Mucosa of descending colon (tissue), 3 donors: ENCODE measurements at places on chromosomes 4 and X. TPM values are rescaled to one million over a fixed set of nuclear protein-coding genes. Genes with fewer than 3 reads are reported as not detected.

- no peak for DNase-seq
These were observed 128.9 kb downstream of the REELD1 start for GRCh38 chr4:146343199-146343598.

DNA sequence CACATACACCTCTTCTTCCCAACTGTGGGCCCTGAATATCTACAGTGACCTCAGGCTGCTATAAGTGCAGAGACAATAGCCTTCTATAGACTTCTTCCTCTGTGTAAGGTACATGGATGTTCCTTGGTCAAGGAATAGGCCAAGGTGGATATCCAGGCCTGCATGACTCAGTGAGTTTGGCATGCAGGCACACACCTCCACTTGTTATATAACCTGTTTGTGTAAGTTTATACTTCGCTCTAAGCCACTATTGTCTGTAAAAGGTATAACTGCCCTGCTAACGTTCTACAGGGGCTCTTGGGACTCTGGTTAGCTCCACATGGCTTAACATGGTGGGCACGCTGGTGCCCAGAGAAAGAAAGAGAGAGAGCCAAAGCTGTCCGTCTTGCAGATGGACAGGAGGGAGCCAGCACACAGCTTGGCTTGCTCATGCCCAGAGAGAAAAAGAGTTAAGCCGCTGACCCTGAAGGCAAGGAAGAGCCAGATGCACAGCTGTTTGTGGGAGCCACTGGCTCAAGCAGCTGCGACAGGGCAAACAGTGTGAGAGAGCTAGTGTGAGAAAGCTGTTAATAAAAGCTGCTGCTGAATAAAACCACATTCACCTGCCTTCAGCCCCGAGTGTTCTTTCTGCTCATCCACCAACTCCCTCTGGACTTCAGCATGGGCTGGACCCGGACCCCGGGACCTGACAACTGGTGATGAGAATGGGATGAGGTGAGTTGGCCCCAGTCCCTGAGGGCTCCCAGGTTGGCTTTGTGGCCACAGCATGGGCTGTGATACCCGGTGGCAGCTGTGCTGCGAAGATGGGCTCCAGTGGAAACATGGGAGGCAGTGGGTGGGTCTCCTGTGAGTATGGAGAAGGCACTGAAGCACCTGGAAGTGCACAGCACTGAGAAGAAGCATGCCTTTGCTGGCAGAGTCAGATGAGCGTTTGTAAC lies 44.5 kb upstream of the ZBTB33 start:
- no peak for DNase-seq

GRCh38 chr4:152591876-152592275 lies 56.0 kb upstream of the FBXW7 start:
- DNase-seq: no peak

GRCh38 chr4:73922766-73923630 lies 53.8 kb downstream of the CXCL1 start:
- no peak for DNase-seq

Gene F8A3
- total RNA-seq: 5.0 TPM
